ENCODE measurements at places on chromosomes 12 and 14.

- no peak for DNase-seq
Measured at GRCh38 chr12:3795066-3795465, 42.2 kb upstream of the CRACR2A start.

- DNase-seq = no peak
Measured at GRCh38 chr12:6946033-6946919, 2.5 kb downstream of the C12orf57 start.

GRCh38 chr12:116734156-116734768, 3.6 kb downstream of the SPRING1 start:
- no peak for DNase-seq

DNA sequence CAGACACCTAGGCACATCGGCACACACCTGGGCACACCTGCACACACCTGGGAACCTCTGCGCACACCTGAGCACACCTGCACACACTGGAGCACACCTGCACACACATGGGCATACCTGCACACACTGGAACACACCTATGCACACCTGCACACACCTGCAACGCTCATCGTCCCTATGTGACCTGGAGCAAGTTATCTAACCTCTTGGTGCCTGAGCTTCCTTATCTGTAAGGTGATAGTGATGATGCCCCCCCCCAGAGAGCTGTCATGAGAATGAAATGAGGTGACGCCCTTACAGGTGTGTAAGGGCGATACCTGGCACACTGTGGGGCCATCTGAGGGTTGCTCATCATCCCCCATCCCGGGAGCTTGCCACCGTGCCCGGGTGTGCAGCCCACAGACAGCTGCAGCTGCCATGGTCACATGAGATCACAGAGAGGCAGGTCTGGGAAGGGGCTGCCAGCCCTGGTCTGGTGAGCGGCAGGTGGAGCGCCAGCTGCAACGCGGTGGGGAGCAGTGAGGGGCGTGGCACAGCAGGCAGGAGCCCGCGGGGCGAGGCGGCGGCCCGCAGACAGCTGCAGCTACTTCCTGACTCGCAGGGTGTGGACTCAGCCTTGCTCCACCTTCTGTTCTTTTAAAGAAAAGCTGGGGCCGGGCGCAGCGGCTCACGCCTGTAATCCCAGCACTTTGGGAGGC, 59.9 kb upstream of the FBRSL1 start:
- peak; percentile 19 for DNase-seq

DNA sequence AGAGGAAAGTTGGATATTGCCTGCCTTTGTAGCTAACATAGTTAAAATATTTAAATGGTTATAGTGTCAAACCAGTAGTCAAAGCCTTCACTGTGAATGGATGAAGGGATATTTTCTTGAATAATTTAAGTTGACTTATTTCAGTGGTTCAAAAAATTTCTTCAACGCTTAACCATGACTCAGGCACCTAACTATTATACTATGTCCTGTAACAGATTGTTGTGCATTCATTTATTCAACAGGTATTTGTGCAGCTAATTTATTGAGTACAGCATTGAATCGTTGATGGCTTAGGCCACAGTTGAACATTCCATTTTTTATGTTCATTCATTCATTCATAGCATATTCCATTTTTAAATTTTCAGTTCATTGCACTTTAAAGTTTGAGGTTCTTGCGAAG, 9.2 kb downstream of the HIF1A start:
- no peak for DNase-seq

GRCh38 chr14:91390165-91390778, 27.3 kb downstream of the CCDC88C start:
- no peak for DNase-seq
